Neural progenitor cell (in vitro differentiated cells): ENCODE measurements at places on chromosomes 6 and 20. TPM values are rescaled to one million over a fixed set of nuclear protein-coding genes. Genes with fewer than 3 reads are reported as not detected.

GRCh38 chr6:29502597-29502996 lies 14.8 kb upstream of the MAS1L start:
- DNase-seq = no peak

DNA sequence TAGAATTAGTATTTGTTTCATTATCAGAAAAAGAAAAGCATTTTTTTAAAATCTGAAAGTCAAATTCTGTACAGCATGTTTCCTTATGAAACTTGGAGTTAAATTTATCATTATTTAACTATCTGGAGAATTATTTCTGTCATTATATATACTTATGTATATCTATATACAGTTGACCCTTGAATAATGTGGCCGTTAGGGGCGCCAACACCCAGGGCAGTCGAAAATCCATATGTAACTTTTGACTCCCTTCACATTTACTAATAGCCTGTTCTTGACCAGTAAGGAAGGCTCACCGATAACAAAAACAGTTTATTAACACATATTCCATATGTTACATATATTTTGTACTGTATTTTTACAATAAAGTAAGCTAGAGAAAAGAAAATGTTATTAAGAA lies 341.2 kb downstream of the ADGRB3 start:
- DNase-seq = no peak

GMPR gene
- not detected in 2 replicates for total RNA-seq

DNA sequence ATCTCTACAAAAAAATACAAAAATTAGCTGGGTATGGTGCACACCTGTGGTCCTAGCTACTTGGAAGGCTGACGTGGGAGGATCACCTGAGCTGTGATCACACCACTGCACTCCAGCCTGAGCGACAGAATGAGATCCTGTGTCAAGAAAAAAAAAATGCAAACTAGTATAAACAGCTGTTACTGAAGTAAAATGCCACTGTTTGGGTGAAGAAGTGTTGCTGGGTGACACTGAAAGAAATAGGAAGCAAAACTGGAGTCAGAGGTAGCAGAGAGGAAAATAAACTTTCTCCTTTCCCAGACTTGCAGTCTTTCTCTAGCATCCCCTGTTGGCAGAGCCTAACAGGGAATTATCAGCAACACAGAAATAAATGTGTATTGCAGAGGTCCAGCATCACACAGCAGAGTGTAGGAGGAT lies 241.2 kb upstream of the PREP start:
- DNase-seq = no peak

GRCh38 chr6:37137201-37138090 lies 32.5 kb upstream of the PIM1 start:
- peak; percentile 93 for DNase-seq

CAGE1 gene
- total RNA-seq = 0.03 TPM in 1 of 2 replicates, not detected in the other

- DNase-seq = no peak
These were observed 16.0 kb downstream of the UQCC2 start for GRCh38 chr6:33695451-33695887.

C6orf52 gene
- total RNA-seq = 0.45 and 2.9 TPM in 2 replicates

- no peak for DNase-seq
These were observed 86.4 kb downstream of the CEBPB start for GRCh38 chr20:50277064-50277415.

DNA sequence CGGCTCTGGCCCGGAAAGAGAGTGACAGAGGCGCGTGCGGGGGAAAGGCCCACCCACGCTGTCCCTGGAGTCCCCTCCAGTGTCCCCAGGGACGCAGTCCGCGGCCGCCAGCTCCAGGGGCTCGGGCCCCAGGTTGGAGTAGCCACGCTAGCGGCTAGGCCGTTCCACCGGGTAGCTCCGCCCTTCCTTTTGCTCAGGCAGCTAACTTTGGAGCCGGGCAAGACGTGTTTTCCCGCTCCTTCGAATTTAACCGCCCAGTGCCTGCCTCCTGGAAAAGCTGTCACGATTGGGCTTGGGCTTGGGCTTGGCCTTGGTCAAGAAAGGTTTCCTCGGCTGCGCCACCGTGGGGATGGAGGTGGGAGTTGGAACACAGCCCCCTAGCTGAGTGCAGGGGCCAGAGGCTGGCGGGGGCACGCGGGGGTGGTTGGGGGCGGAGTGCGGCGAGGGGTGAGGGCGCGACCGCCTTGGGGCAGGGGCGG lies 4.7 kb downstream of the LINC00237 start:
- peak; percentile 75 for DNase-seq

SIRPD gene
- total RNA-seq = not detected in 2 replicates

DNA sequence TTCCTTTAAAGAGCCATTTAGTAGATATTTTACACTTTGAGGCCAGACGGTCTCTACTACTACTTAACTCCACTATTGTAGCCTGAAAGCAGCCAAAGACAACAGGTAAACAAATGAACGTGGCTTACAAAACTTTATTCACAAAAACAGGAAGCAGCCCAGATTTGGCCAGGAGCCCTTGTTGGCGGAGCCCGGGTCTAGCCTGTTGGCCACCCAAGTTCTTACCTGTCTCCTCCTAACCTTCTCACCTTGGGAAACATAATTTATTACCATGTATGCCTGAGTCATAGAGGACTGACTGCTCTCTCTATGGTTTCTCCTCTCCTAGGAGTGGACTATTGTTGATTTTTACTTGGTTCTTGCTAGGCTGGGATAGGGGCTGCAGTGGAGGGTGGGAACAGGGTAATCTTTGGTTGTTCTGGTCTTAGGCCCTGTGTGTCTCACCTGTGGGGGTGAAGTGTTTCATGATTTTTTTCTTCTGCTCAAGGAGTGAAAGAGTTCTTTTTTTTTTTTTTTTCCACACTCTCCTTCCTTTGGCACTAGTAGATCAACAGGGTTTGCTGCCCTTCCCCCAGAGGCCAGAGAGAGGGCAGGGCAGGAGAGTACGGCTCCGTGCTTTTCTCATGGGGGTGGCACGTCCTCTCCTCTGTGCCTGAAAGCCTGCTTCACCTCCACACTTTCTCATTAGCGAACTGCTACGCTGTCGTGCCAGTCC lies 90.0 kb downstream of the RPP40 start:
- DNase-seq = no peak
